ENCODE measurements at places on chromosomes 4 and X.

DNA sequence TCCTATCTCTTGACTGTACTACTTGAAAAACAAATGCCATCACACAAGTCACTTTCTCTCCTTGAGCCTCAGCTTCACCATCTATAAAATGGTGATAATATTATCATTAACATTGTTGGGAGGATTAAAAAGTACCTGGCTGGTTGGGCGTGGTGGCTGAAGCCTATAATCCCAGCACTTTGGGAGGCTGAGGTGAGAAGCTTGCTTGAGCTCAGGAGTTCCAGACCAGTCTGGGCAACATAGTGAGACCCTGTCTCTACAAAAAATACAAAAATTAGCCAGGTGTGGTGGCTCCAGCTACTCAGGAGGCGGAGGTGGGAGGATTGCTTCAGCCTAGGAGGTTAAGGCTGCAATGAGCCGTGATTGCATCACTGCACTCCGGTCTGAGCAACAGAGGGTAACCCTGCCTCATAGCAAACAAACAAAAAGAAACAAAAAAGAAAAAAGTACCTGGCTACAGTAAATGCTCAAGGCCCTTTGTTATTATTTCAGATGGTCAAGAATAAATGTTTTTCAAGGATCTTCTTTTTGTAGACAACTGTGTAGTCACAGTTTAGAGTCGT is 120.3 kb downstream of the CHRNA9 start:
- no peak for DNase-seq

GRCh38 chr4:24073948-24074347 is 184.1 kb upstream of the PPARGC1A start:
- DNase-seq = no peak

GRCh38 chr4:108120789-108121188 is 47.9 kb downstream of the LEF1 start:
- DNase-seq = no peak

GRCh38 chr4:7392438-7393421 is 42.0 kb downstream of the PSAPL1 start:
- DNase-seq = no peak

DNA sequence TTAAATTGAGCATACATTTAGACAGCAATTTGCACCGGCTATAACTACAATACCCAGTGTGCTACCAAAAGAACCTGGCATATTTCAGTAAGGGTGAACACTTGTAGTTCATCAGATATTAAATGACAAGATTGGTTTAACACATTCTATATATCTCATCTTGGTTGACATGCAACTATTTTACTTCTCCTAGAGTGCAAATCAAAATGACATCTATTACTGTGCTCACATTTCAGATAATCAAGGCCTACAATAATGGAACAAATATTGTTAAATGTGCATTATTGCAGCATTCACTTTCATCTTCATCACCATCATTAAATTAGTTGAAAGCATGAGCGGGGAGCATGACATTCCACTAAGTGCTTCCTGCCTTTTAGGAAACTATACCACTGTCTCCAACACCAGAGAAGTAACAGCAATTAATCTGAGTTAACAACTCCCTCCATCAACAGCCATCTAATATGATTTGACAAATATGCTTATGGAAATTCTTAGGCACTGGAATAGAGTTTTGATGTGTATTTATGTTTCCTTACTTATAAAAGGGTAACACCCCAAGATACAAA is 209.8 kb upstream of the SLIT2 start:
- DNase-seq = no peak

- no peak for DNase-seq
Measured at GRCh38 chrX:7941390-7942042, 14.3 kb upstream of the PNPLA4 start.

Measured in stimulated activated CD8-positive, alpha-beta memory T cell treated with anti-CD3 and anti-CD28 coated beads, Interleukin-15, amount 100 ng/mL, for 48 hours (primary cell).